ENCODE measurements at places on chromosomes 12 and 14. TPM values are rescaled to one million over a fixed set of nuclear protein-coding genes. Genes with fewer than 3 reads are reported as not detected.
A peak's percentile ranks its signal among the peaks of the same experiment; 100 is the strongest.

GRCh38 chr14:35932659-35933159, 106.6 kb downstream of the BRMS1L start:
- H3K4me1 ChIP-seq: no peaks in the 10 kb centered on the region
- H3K27me3 ChIP-seq: no peaks in the 10 kb centered on the region
- no peaks in the 10 kb centered on the region for H3K36me3 ChIP-seq
- no peak for DNase-seq
- no peak overlapping the region for H3K4me3 ChIP-seq

GRCh38 chr14:39873791-39874190, 441.6 kb upstream of the FBXO33 start:
- no peak overlapping the region for H3K4me3 ChIP-seq
- no peak overlapping the region for H3K27ac ChIP-seq

GRCh38 chr12:104166465-104166864, 28.5 kb upstream of the NFYB start:
- H3K36me3 ChIP-seq: no peaks in the 10 kb centered on the region
- H3K4me1 ChIP-seq: no peaks in the 10 kb centered on the region
- H3K27ac ChIP-seq: no peak overlapping the region
- DNase-seq: no peak
- no peak overlapping the region for H3K4me3 ChIP-seq
- H3K27me3 ChIP-seq: no peaks in the 10 kb centered on the region

- H3K4me1 ChIP-seq: no peaks in the 10 kb centered on the region
- H3K27ac ChIP-seq: no peak overlapping the region
- no peaks in the 10 kb centered on the region for H3K27me3 ChIP-seq
- H3K4me3 ChIP-seq: no peak overlapping the region
- no peaks in the 10 kb centered on the region for H3K36me3 ChIP-seq
These were observed 17.2 kb downstream of the MAP3K12 start for GRCh38 chr12:53481939-53482586.

DNA sequence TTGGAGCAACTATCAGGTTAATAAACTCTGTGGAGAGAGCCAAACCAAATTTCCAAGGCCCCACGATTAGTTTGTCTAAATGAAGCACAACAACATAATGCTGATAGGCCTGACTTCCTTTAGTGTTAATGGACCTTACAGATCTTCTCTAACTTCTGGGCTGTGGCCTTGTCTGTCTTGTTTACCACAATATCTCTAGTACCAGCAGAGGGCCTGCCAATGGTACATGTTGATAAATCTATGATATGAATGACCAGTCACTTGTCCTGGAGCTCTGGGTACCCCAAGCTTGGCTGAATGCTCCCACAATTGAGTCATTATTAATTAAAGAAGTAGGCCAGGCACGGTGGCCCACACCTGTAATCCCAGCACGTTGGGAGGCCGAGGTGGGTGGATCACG, 78.9 kb upstream of the CISTR start:
- H3K36me3 ChIP-seq: no peaks in the 10 kb centered on the region
- no peak overlapping the region for H3K4me3 ChIP-seq
- H3K27me3 ChIP-seq: no peaks in the 10 kb centered on the region
- no peaks in the 10 kb centered on the region for H3K4me1 ChIP-seq
- DNase-seq: no peak
- H3K27ac ChIP-seq: no peak overlapping the region

DNA sequence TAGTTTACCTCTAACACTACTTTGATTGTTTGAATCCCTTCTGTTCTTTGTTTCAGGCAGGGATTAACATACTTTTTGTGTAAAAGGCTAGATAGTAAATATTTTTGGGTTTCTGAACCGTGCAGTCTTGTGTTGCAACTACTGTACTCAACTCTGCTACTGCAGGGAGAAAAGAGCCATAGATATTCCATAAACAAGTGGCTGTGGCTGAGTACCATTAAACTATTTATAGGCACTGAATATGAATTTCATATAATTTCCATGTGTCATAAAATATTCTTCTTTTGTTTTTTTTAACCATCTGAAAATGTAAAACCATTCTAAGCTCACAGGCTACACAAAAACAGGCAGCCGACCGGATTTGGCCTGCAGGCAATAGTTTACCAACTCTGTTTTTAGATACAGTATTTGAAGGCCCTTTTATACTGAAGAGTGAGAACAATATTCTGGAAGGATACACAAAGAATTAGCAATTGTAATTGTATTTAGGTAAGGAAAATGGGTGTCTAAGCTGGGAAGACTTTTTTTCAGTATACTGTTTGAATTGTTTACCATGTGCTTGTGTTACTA, 15.7 kb downstream of the NR1H4 start:
- no peak overlapping the region for H3K4me3 ChIP-seq
- no peak for DNase-seq
- no peaks in the 10 kb centered on the region for H3K4me1 ChIP-seq
- no peak overlapping the region for H3K27ac ChIP-seq
- no peaks in the 10 kb centered on the region for H3K27me3 ChIP-seq
- no peaks in the 10 kb centered on the region for H3K36me3 ChIP-seq

- H3K27me3 ChIP-seq: no peaks in the 10 kb centered on the region
- DNase-seq: no peak
- H3K27ac ChIP-seq: no peak overlapping the region
- H3K4me3 ChIP-seq: no peak overlapping the region
- no peaks in the 10 kb centered on the region for H3K36me3 ChIP-seq
- H3K4me1 ChIP-seq: no peaks in the 10 kb centered on the region
These were observed 162.7 kb downstream of the GRIP1 start for GRCh38 chr12:66516133-66516532.

GRCh38 chr14:73738518-73739173, 24.5 kb upstream of the PNMA1 start:
- peaks cover 24% of the 10 kb centered on the region for H3K4me1 ChIP-seq
- H3K36me3 ChIP-seq: peaks cover 34% of the 10 kb centered on the region
- DNase-seq: no peak
- H3K27me3 ChIP-seq: no peaks in the 10 kb centered on the region
- peak overlapping the region; percentile 5 for H3K27ac ChIP-seq

The CAPZA3 gene
- not detected for total RNA-seq

The OTUB2 gene
- 1.3 TPM for total RNA-seq

The IFI27 gene
- total RNA-seq: 12.0 TPM

The ANKS1B gene
- total RNA-seq: 2.6 TPM

The BATF gene
- not detected for total RNA-seq

Data from pancreas (tissue), 10 donors.